Chondrocyte (in vitro differentiated cells): ENCODE measurements at places on chromosomes 4 and X. TPM values are rescaled to one million over a fixed set of nuclear protein-coding genes. Genes with fewer than 3 reads are reported as not detected.

DNA sequence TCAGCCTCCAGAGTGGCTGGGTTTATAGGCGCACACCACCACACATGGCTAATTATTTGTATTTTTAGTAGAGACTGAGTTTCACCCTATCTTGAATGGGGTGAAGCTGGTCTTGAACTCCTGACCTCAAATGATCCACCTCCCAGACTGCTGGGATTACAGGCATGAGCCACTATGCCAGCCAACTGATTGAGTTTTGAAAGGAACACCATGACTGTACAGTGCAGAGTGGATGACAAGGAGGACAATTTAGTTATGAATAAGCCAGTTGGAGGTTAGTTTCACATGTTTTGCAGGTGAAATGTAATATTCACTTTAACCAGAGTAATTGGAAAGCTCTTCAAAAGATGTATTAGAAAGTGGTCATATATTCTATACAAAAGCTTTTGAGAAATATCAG, 60.8 kb downstream of the PCDH18 start:
- H3K36me3 ChIP-seq: no peaks in the 10 kb centered on the region
- H3K4me1 ChIP-seq: peaks cover 22% of the 10 kb centered on the region
- no peaks in the 10 kb centered on the region for H3K27me3 ChIP-seq
- DNase-seq: no peak

DNA sequence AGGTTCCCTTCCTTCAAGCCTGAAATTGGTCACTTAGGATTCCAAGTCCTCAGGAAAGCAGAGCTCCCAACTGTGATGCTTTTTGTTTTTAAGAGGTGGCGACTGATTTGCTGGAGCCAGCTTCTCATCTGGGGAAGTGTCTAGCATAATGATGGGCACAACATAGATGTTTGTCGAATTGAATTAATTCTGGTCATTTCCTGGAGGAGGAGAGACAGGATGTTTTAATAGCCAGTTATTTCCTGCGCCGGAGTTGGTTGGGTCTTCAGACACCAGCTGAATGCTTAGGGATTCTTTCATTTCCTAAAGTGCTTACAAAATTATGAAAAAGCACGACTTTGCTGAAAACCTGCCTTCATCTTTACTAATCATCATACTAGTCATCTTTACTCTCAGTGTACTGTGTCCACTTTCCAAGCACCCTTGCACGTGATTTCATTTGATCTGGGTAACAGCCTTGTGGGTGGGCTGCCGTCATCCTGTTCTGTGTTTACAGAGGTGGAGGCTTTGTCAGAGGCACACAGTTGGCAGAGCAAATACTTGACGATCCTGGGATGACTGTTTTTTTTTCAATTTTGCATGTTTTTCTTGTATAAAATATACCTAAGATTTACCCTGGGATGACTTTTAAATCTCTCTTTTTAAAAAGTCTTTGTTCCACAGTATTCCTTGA, 49.5 kb downstream of the RGS12 start:
- peak overlapping the region; percentile 92 for H3K27ac ChIP-seq
- H3K36me3 ChIP-seq: peaks cover 2% of the 10 kb centered on the region
- H3K27me3 ChIP-seq: no peaks in the 10 kb centered on the region
- H3K4me3 ChIP-seq: peak overlapping the region; percentile 49
- peaks cover 27% of the 10 kb centered on the region for H3K4me1 ChIP-seq

- H3K4me1 ChIP-seq: no peaks in the 10 kb centered on the region
- no peak overlapping the region for H3K27ac ChIP-seq
- H3K27me3 ChIP-seq: no peaks in the 10 kb centered on the region
- no peak overlapping the region for H3K4me3 ChIP-seq
Observed at GRCh38 chr4:62627671-62628070, 1427.5 kb downstream of the ADGRL3 start.

DNA sequence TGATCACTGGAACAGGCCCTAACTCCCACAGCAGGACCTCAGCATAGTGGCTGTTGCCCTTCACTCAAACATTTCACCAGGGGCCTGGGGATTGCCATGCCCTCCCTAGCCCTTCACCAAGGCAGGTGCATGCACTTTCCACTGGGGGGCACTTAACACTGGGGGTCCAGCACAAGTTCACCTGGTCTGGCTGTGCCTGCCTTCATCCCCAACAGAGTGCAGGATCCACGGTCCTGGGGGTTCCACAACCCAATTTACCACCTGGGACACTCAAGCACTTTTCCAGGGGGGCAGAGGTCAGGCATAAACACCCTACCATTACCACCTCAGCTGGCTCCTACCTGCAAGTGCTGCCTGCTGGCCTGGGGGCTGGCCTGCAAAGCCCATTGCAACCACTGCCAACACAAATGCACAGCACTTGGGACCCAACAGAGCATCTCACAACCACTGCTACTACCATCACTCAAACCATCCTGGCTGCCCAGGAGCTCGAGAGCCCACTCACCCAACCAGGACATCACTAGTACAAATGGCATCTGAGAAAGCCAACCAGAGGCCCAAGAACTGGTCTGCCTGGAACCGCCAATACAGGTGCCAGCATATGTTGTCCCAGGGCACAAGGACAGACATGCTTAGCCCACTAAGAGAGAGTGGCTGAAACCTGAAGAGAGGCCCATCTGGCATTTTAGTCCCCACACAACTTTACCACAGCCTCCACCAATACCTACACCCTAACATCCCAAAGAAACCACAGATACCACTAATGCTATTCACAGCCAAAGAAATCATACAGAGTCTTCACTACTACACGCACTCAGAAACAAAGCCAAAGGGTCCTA, 43.1 kb downstream of the NAT8L start:
- DNase-seq: no peak
- peaks cover 3% of the 10 kb centered on the region for H3K4me1 ChIP-seq
- H3K27me3 ChIP-seq: no peaks in the 10 kb centered on the region
- no peak overlapping the region for H3K4me3 ChIP-seq

- no peak overlapping the region for H3K4me3 ChIP-seq
- no peaks in the 10 kb centered on the region for H3K4me1 ChIP-seq
- H3K27ac ChIP-seq: no peak overlapping the region
- H3K36me3 ChIP-seq: no peaks in the 10 kb centered on the region
Observed at GRCh38 chr4:166913926-166914325, 320.4 kb downstream of the SPOCK3 start.

DNA sequence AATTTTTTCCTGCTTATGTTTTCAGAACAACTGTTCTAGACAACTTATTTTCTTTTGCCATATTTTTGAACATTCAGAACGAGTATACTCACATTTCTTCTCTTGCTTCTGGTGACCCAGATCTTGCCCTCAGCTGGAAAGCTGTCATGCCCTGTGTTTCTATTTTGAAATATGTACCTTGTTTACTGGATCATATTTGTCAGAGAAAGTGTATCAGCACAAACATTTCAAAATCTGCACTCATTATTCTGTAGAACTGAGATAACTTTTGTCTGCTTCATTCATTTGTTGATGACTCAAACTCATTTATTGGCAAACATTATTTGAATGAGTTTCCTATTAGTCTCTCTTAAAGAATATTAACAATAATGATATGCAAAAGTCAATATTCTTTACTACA, 46.2 kb upstream of the FAM9A start:
- H3K27me3 ChIP-seq: no peaks in the 10 kb centered on the region
- DNase-seq: no peak
- H3K4me3 ChIP-seq: no peak overlapping the region
- H3K36me3 ChIP-seq: no peaks in the 10 kb centered on the region

Gene TGIF2LX
- total RNA-seq: not detected in 3 replicates

Gene GASK1B
- 36.2 to 139 TPM (median 37.6 TPM) in 3 replicates for total RNA-seq

GRCh38 chr4:189053621-189054020, 887.1 kb upstream of the FRG1 start:
- DNase-seq: no peak
- no peak overlapping the region for H3K27ac ChIP-seq
- H3K4me3 ChIP-seq: no peak overlapping the region
- H3K36me3 ChIP-seq: no peaks in the 10 kb centered on the region
- H3K27me3 ChIP-seq: no peaks in the 10 kb centered on the region

GRCh38 chrX:26470941-26471340, 255.0 kb downstream of the MAGEB5 start:
- no peaks in the 10 kb centered on the region for H3K36me3 ChIP-seq
- H3K27ac ChIP-seq: no peak overlapping the region
- H3K4me3 ChIP-seq: no peak overlapping the region
- no peaks in the 10 kb centered on the region for H3K4me1 ChIP-seq

DNA sequence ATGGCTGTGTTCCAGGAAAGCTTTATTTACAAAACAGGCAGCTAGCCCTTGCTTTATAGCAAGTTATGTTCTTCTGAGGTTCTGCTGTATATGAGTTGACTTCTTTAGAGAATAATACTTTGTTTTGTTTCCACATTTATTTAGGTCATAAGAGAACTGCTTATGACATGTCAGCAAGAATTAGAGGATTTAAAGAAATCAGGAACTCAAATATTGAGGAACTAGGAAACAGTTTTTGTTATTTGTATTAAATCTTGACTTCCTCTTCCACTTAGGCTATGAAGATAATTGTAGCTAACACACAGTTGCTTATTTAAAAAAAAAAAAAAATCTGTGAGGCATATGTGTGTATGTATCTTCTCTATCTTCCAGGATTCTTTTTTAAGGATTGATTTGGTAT, 14.3 kb downstream of the ZRSR2 start:
- no peak for DNase-seq
- H3K27me3 ChIP-seq: no peaks in the 10 kb centered on the region
- H3K27ac ChIP-seq: no peak overlapping the region
- no peak overlapping the region for H3K4me3 ChIP-seq
- peaks cover 30% of the 10 kb centered on the region for H3K36me3 ChIP-seq

DNA sequence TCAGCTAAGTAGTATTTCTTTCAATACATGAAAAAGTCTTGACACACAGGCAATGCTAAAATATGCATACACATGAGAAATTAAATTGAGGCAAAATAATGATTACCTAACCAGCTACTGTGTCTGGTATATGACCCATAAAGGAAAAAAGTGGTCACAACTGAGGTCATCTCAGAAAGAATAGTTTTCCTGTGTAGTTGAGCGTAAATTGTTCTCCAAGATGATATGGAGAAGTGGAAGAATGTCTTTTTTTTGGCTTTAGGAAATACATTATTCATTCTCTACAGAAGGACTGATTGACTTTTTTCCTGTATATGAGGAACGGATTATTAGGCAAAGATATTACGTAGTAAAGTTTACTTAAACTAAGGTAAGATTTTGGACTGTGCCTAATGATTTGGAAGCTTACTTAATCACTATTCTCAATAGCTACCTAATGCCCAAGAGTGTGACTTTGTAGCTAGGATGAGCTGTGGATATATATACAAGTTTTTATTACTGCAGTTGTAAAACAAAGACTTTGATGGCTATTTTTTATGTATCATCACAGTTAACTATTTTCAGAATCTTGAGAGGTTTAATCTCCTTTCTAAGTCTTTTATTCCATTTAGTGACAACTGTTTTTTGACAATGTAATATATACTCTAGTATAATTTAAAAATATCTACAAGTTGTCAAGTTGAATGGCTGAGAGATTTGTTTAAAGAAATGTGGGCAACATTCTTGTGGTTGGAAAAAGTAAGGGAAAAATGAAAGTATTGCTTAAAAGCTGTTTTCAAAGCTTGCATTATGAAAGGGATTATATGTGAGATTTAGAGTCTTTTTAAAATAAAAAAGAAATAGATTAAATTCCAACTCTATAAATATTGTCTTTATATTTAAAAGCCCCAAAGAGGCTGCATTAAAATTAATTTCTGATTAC, 100.2 kb downstream of the PDLIM5 start:
- no peak for DNase-seq
- H3K36me3 ChIP-seq: peaks cover 5% of the 10 kb centered on the region
- H3K27me3 ChIP-seq: no peaks in the 10 kb centered on the region
- no peak overlapping the region for H3K4me3 ChIP-seq

Gene IL13RA2
- total RNA-seq: not detected in 3 replicates

Gene DDIT4L
- 0.20 to 0.38 TPM in 2 of 3 replicates, not detected in the other for total RNA-seq

DNA sequence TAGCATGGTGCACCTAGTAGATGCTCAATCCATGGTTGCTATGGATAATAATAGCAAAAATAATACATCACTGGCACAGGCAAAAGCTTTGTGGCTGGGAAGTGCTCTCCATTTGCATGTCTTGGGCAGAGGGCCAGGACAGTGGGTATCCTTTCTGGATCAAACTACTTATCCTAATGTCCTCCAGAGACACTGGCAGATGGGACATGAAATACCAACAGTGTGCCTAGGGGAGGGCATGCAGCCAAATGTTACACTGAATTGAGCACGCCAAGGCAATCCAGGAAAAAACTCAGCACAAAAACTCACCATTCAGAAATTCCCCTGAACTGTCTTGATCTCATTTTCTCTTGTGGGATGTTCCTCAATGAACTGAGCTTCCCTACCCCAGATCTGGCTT, 98.6 kb upstream of the SCML1 start:
- H3K4me3 ChIP-seq: no peak overlapping the region
- H3K27me3 ChIP-seq: no peaks in the 10 kb centered on the region
- no peak for DNase-seq
- H3K36me3 ChIP-seq: no peaks in the 10 kb centered on the region

- no peak for DNase-seq
- H3K36me3 ChIP-seq: peaks cover 2% of the 10 kb centered on the region
- no peak overlapping the region for H3K4me3 ChIP-seq
- peaks cover 11% of the 10 kb centered on the region for H3K4me1 ChIP-seq
- H3K27me3 ChIP-seq: no peaks in the 10 kb centered on the region
Observed at GRCh38 chrX:77693594-77693993, 92.4 kb downstream of the ATRX start.

- peaks cover 5% of the 10 kb centered on the region for H3K27me3 ChIP-seq
- DNase-seq: no peak
- H3K27ac ChIP-seq: peak overlapping the region; percentile 77
Observed at GRCh38 chr4:41418444-41418843, 119.5 kb upstream of the LIMCH1 start.

DNA sequence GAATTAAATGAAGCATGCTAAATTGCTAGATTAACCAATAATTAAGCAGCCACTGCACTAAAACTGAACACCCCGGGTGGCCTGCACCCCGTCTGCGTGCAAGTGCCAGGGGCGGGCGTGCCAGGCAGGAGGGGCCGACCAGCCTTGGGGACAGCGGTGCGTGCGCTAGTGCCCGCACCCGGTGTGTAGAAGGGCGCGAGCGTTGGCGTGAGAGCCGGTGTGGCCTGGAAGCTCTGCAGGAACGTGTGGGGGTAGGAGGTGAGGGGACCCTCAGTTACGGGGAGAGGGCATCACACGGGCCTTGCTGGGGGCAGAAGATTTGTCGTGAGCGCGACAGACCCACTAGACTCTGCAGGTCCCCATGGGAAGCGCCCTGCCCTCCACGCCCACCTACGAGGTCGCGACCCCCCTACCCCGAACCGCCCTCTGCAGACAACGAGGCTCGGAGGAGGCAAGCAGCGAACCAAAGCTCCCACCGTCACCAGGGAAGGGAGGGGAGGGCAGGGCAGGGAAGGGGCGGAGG, 105.8 kb downstream of the FAM53A start:
- no peaks in the 10 kb centered on the region for H3K27me3 ChIP-seq
- H3K27ac ChIP-seq: peak overlapping the region; percentile 66
- H3K36me3 ChIP-seq: no peaks in the 10 kb centered on the region
- H3K4me1 ChIP-seq: peaks cover 5% of the 10 kb centered on the region
- H3K4me3 ChIP-seq: peak overlapping the region; percentile 62

GRCh38 chr4:17535242-17535641, 20.3 kb downstream of the CLRN2 start:
- no peak for DNase-seq
- no peak overlapping the region for H3K4me3 ChIP-seq
- no peaks in the 10 kb centered on the region for H3K36me3 ChIP-seq
- H3K4me1 ChIP-seq: peaks cover 3% of the 10 kb centered on the region

GRCh38 chrX:39157796-39158195, 356.5 kb downstream of the MID1IP1 start:
- no peak for DNase-seq
- H3K36me3 ChIP-seq: no peaks in the 10 kb centered on the region

Gene UCP1
- total RNA-seq: not detected in 3 replicates
